LHCN-M2 (cell line): ENCODE measurements at places on chromosomes 2 and 18. TPM values are rescaled to one million over a fixed set of nuclear protein-coding genes. Genes with fewer than 3 reads are reported as not detected.
A peak's percentile ranks its signal among the peaks of the same experiment; 100 is the strongest.

TXNDC2 gene
- total RNA-seq: 0.32 and 0.63 TPM in 2 replicates

DNA sequence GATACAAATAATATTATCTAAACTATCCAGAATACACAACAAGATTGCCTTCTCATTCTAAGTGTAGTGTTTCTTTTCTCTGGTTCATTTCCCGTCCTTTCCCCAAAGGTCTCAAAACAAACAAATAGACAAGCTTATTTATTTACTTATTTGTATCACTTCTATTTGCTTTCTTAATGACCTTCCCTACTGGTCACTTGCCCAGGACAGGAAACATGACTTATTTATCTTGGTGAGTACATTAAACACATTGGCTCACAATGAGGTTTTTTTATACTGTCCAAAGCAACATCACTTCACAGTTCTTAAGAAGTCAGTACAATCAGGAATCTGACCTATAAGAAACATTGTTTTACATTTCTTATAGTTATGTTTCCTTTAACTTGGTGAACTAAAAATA lies 123.3 kb upstream of the KYNU start:
- DNase-seq: peak; percentile 37

GRCh38 chr2:46335391-46336282 lies 38.4 kb downstream of the EPAS1 start:
- peak; percentile 74 for DNase-seq

- no peak for DNase-seq
Measured at GRCh38 chr18:22822841-22823508, 110.2 kb upstream of the RBBP8 start.

DNA sequence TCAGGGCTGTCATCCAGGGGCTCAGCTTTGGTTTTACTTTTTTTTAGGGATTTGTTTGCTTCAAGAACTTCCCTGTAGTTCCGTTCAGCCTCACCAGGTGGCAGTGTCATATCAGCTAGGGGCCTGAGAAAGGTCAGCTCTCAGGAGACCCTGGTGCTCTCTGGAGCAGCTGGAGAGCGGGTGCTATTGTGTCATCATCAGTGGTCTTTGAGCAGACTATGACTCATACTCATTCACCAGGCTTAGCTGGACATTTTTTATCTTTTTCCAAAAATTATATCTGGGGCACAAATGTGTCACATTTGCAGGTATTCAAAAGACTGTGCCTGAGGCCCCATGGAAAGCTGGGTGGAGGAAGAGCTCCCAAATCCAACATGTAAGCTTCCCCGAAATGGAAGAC lies 24.4 kb downstream of the ZNF892 start:
- peak; percentile 92 for DNase-seq

- DNase-seq: peak; percentile 73
Measured at GRCh38 chr2:85887566-85888019, 1.2 kb downstream of the ST3GAL5 start.

RAX gene
- total RNA-seq: not detected in 2 replicates

NOSTRIN gene
- not detected in 2 replicates for total RNA-seq

DNA sequence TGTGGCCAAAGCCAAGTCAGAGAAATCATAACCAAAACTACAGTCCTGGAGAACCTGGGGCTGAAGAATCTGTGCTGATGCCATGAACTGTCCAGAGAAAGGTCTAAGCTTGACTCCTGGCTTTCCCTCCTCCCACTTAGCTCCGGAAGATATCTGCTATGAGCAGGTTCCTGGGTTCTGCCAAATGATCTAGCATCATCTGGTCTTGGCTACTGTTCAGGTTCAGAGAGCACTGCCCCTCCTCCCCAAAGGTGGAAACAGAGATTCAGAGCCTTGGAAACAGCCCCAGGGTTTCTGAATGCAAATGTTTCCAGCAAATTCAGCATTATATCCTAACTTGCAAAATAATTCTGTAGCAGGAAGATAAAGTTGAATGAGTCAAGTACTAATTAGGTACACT lies 219.2 kb upstream of the SP5 start:
- DNase-seq: no peak
